ENCODE measurements at places on chromosomes 12 and 14.

- DNase-seq: no peak
Measured at GRCh38 chr12:47805417-47805816, 14.3 kb downstream of the HDAC7 start.

- no peak for DNase-seq
Measured at GRCh38 chr14:68716698-68717097, 76.2 kb downstream of the ZFP36L1 start.

- no peak for DNase-seq
Measured at GRCh38 chr12:26737487-26738030, 95.4 kb downstream of the ITPR2 start.

- peak; percentile 32 for DNase-seq
Measured at GRCh38 chr14:90892970-90893369, 76.7 kb upstream of the TTC7B start.

- no peak for DNase-seq
Measured at GRCh38 chr12:26668230-26668629, 164.8 kb downstream of the ITPR2 start.

DNA sequence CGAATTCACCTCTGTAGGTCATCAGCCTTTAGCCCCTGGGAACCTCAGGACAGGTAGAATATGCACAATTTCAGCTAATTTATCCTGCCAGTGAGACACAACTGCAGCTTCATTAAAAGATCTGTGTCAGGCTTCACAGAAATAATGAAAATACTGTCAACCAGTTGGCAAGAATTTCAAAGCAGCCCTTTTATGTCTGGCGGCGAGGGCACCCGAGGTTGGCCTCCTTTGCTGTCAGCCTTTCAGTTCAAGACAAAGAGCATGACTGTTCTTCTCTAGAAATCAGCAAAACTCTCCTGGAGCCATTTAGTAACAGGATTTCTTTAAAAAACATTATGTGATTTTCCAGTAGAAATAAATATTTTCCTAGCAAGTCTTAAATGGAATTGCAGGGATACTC, 75.9 kb downstream of the BBS10 start:
- DNase-seq: no peak

DNA sequence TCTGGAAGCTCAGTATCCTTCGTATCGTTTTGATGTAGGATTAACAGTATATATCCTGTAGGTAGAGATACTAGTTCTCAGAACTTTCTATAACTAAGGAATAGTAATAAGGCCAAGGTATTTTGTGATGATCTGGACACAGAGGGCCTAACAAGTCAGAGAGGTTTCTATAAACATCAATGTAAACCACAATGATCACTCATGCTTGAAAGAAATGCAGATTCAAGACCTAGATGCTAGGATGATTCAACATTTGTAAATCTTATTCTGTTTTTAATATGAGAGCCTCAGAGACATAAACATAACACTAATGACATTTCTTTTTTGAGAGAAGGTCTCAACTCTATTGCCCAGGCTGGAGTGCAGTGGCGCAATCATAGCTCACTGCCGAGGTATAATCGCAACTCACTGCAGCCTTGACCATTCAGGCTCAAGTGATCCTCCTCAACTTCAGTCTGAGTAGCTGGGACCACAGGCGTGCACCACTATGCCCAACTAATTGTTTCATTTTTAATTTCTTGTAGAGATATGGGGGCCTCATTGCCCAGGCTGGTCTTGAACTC, 16.2 kb downstream of the SUPT16H start:
- DNase-seq: no peak

GRCh38 chr14:52876311-52876710, 74.5 kb downstream of the FERMT2 start:
- DNase-seq: no peak

GRCh38 chr14:76995279-76996035, 33.1 kb downstream of the IRF2BPL start:
- DNase-seq: no peak

DNA sequence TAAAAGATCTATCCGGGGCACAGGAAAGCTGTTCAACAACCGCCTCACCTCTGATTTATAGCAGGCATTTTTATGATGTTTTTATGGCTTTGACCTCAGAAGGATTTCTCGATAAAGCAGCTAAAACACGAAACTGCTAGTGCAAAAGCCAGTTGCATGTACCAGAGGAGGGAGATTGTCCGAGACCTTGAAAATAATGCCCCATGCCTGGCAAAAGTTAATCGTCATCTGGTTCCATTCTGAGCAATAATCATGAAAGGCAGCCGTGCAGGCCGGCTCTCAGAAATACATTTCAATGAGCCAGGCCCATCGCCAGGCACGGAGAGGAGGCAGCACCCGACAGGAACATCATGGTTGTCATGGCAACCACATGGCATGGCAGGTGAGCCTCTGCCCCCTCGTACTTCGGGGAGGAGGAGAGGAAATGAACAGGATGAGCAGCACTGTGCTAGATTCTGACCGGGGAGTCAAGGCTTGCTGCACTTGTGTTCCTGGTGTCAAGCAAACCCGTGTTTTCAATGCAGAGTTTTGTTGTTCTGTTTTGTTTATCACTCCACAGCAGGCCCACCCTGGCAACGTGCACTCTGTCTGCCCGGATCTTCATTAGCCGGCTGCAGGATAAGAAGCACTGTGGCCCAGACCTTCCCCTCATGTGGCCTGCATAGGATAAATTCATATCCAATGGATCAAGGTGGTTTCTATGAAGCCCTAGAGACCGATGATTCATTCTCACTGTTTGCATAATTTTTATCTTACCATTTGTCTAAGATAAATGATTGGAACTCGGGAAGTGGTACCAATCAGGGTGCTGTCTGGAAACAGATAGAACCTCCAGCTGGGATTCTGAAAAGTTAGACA, 160.2 kb downstream of the RIMBP2 start:
- no peak for DNase-seq

- DNase-seq: peak; percentile 48
Measured at GRCh38 chr14:83463500-83464098, 1929.9 kb upstream of the SEL1L start.

DNA sequence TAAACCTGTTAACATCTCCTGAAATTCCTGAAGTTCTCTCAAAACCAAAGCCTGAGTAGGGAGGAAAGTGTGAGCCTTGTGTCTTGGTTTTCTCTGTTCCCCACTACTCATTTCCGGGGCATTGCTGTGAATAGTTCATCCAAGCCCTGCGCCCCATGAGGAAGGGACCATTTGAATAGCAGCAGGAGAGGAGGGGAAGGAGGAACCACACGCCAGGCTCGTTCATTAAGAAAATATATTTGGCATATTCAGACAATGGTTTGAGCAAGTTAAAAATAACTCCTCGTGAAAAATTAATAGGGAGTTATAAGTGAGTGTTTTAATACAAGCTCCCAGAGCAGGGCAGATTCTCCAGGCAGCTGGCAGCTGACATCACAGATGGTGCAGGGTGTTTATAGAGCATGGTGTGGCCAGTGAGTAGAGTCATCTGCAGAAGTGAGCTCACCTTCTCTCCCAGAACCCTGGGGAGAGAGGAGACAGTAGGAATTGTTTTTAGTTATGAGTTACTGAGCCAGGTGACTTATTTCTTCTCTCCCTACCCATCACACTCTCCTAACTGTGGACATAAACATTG, 29.5 kb upstream of the CISTR start:
- no peak for DNase-seq

GRCh38 chr12:12891080-12891880, at the start of gene GPRC5A:
TSS of gene GPRC5A (plus strand) at chr12:12891562. CDS start at chr12:12908250, 16,688 bp downstream.
- DNase-seq: peak; percentile 56

GRCh38 chr12:85058339-85058738, 22.2 kb downstream of the LRRIQ1 start:
- peak; percentile 26 for DNase-seq

- DNase-seq: no peak
Measured at GRCh38 chr14:23086565-23086964, 8.4 kb downstream of the ACIN1 start.

DNA sequence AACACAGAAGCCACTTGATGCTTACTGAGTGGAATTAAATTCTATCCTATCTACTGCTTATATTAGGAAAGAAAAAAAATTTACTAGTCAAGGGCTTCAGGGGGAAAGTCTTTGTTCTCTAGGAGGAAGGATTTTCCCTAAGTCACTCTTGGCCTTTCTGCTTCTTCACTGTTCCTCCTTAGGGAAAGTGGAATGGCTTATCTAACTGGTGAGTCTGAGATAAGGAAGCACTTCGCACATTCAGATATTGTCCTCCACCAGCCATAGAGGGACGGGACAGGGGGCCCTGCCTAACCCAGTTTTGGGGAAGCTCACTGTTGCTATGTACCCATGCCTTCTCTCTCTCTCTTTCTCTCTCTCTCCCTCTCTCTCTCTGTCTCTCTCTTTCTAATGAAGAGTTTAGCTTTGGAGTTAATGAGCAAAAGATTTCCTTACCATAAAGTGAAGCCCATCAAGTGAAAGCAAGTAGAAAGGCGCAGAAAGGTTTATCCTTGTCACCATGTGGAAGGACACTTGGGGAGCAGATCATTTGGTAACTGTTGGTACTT, 450.6 kb downstream of the ZFP36L1 start:
- no peak for DNase-seq

DNA sequence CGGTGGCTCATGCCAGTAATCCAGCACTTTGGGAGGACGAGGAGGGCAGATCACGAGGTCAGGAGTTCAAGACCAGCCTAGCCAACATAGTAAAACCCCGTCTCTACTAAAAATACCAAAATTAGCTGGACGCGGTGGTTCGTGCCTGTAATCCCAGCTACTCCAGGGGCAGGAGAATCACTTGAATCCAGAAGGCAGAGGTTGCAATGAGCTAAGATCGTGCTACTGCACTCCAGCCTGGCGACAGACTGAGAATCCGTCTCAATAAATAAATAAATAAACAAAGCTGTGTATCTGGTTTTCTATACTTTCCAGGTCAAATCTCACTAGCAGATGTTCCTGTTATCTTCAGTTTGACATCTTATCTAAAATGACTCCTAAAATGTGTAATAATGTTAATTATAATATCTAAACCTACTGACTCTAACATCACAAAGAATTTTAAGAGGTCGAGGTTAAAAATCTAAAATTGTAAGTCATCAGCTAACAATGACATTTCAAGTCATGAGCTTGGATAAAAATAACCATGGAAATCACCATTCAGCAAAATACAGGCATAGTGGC, 2.4 kb upstream of the SRP54 start:
- no peak for DNase-seq

GRCh38 chr12:59115526-59115925, 195.2 kb upstream of the LRIG3 start:
- DNase-seq: no peak

- peak; percentile 99 for DNase-seq
Measured at GRCh38 chr14:68951035-68951797, 27.9 kb downstream of the ACTN1 start.

GRCh38 chr14:52265253-52265652, 2.2 kb upstream of the PTGDR start:
- DNase-seq: no peak

DNA sequence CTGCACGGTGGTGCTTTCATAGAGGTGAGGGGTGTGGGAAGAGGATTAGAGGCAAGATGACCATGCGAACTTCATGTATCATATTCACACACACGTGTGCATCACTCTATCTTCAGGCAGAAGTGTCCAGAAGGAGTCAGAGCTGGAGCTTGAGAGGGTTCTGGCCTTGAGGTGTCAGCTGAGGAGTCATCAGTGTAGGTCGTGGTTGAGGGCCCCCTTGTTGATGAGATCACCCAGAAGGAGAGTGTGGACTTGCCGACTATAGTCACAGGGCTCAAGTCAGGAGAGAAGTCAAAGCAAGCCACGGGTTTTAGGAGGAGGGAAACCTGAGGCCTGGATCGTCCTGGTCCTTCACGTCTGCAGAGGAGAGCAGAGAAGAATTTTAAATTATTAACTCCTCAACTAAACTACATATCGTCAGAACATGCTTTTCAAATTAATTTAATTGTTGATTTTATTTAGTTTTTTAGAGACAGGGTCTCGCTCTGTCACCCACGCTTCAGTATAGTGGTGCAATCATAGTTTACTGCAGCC, 25.4 kb downstream of the EML1 start:
- no peak for DNase-seq

- no peak for DNase-seq
Measured at GRCh38 chr14:33567023-33567728, 383.7 kb downstream of the EGLN3 start.

DNA sequence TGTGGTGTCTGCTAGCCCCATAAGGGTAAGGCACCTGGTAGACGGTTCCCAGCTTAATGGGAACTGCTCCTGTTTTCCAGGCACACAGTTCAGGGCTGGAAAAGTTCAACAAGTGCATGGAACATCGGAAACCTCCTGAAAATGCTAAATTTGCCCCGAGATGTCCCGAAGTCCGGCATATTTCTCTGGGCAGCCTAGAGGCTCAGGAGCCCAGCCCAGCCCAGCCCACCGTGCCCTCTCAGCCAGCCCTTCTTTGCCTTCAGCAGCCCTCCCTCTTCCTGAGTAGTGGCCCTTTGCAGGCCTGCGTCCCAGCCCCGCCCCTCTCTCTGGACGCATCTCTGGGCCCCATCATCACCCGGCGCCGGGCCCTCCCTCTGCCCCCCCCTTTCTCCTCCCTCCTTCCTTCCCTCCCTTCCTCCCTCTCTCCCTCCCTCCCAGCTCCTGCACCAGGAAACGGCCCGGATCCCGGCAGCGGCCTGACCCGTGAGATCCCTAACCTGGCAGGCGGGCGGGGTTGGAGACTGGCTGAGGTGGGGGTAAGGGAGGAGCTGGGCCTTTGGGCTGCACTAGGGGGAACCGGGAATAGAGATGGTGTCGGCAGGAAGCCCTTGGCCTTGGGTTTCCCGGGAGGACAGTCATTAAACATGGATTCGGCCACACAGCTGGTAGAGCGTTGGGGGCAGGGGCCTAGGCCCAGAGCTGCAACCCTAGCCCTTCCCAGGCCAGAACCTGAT, at the start of gene BCL2L2:
Gene BCL2L2, plus strand, starts transcription at position 422 of the 734 bp plus-strand sequence. CDS start 935 bp downstream, outside the sequence.
- DNase-seq: peak; percentile 76

- peak; percentile 88 for DNase-seq
Measured at GRCh38 chr14:68269136-68269927, 449.8 kb downstream of the RAD51B start.

GRCh38 chr14:64074961-64075612, 219.1 kb downstream of the ESR2 start:
- no peak for DNase-seq

GRCh38 chr14:37195327-37195726, 2.4 kb upstream of the MIPOL1 start:
- no peak for DNase-seq

DNA sequence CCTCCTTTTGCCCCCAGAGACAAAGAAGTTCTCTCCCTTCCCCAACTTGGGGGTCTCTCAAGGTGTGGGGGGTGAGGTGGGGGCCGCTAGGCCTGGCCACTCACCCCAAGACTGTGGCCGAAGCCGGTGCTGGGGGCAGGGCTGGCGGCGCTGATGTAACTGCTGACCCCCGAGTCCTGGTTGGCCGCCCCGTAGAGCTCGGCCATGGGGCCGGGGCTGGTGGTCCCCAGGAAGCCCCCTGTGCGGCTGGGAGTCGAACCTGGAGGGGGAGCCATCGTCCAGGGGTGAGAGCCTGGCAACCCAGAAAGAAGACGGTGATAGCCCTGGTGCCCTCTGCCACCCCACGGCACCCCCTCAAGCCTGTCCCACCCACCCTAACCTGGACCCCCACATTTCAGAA, 18.5 kb upstream of the PLA2G1B start:
- DNase-seq: no peak

- DNase-seq: no peak
Measured at GRCh38 chr14:70498191-70498590, 36.6 kb downstream of the ADAM20 start.

- DNase-seq: peak; percentile 25
Measured at GRCh38 chr12:50162230-50162629, 4.9 kb downstream of the CERS5 start.

GRCh38 chr12:55874443-55874842, 31.7 kb upstream of the MMP19 start:
- no peak for DNase-seq

GRCh38 chr12:27013611-27014084, 536 bp downstream of the TM7SF3 start:
- peak; percentile 22 for DNase-seq

- no peak for DNase-seq
Measured at GRCh38 chr12:131040491-131040890, 86.8 kb downstream of the ADGRD1 start.

Measured in inflammatory macrophage treated with lipopolysaccharide for 4 hours (primary cell).